Tongue (tissue), 3 donors: ENCODE measurements at places on chromosomes 7 and 10. TPM values are rescaled to one million over a fixed set of nuclear protein-coding genes. Genes with fewer than 3 reads are reported as not detected.
A peak's percentile ranks its signal among the peaks of the same experiment; 100 is the strongest.

DNA sequence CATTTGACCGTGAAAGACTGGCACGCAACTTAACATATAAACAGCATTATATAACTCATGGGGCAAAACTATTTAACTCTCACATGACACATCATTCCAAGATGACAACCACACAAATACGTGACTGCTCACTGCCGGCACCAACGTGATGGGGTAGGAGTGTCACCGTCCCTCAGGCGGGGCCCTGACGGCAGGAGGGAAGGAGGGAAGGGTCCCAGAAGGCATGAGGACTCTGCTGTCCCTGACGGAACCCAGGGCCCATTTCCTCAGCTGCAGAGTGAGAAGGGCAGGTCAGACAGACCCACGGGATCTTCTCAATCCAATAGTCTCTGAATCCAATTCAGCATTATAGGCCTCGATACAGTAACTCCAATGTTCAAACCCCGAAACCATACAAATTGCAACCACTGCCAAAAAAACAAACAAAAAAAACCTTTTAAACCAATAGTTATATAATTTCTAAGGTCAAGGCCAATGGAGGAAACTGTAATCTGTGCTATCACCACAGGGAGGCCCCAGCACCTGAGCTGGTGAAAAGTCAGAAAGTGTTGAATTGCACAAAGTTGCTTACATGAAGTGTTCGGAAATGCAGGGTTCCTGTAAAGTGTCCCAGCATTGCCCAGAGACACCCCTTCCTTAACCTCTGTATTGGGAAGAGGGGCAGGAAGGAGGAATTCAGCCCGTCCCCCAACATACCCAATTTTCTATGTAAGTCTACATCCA, 137.4 kb downstream of the TNS3 start:
- peak; percentile 48 for DNase-seq

GRCh38 chr10:129755621-129756020, 208.5 kb downstream of the EBF3 start:
- no peak for DNase-seq

DNA sequence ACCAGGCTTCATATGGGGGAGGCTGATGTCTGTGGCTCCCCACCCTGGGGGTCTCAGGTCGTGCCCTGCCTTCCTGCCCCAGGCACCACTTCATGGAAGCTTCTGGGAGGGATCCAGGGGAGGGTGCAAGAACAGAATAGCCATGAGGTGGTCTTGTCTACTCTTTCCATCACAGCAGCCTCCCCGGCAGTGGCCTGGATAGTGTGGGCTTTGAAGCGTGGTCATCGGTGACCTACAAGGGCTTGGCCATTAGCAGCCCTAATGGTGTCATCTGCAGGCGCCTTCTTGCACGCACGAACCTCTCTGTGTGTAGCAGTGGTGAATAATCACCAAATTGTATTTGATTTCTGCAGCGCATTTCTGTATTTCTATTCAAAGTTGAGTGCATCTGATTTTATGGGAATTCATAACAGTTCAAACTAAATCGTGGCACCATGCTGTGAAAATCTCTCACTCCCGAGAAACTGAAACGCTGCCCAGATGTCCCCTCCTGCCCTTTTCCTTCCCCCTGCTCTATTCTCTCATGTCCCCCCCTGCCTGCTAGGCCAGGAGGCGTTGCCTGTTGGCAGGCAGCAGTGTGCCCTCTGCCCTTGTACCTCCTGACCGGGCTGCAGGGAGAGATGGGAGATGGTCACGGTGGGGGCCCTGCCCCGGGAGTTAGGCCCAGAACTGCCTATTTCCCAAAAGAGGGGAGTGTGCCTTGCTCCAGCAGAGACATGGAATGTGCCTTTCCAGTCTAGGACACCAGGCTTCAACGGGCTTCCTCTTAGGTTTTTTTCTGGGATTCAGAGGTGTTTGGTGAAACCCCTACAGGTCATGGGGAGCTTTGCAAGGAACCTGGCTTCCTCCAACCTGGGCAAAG, 34.8 kb downstream of the CDH23 start:
- DNase-seq: peak; percentile 24

DNA sequence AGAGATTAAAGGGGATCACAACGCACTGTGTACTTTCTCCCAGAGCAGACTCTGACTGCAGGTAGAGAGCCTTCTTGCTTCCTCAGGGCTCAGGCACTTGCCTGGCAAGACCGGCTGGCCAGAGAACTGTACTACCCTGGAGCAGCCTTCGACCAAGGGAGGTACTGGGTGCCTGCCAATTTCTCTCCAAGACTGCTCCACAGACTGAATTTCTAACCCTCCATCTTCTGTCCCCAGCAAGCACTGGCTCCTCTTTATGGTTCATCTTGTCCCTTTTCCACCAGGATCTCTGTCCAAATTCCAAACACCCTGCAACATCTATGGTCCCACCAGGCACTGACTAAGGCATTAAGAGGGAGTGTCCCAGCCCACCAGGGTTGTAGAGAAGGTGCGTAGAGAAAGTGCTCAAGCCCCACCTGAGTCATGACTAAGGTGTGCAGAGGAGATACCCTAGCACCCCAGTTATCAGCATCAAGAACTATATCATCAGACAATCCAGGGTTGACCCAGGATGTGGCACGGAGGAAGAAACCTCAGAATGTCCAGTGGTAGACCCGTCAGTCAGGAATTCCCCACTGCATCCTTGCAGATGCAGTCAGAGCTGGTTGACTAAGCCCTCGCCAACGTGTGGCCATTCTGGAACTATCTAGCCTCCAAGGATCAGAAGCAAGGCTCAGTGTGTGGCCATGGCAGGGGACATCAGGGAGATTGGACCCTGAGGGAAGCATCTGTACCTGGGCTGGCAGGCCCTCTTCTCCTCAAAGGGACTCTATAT, 60.9 kb upstream of the CAMK2B start:
- DNase-seq: no peak

- DNase-seq: peak; percentile 87
These were observed 57.2 kb downstream of the MAD1L1 start for GRCh38 chr7:2175514-2175913.

GRCh38 chr7:14478834-14479510, 423.6 kb downstream of the DGKB start:
- no peak for DNase-seq

GRCh38 chr10:109982812-109983211, 25.0 kb upstream of the ADD3 start:
- DNase-seq: no peak

- DNase-seq: no peak
These were observed 8.6 kb downstream of the SLC13A1 start for GRCh38 chr7:123191132-123191531.

REPIN1 gene
- total RNA-seq: 76.1 TPM

CRYGN gene
- not detected for total RNA-seq

ZNF438 gene
- 7.6 TPM for total RNA-seq
